ENCODE measurements at places on chromosomes 6 and 20.

GRCh38 chr20:31440012-31440659 lies at the start of gene DEFB123:
Gene DEFB123 (plus strand): TSS chr20:31440632. CDS start chr20:31440699, 67 bp downstream.
- DNase-seq = no peak

DNA sequence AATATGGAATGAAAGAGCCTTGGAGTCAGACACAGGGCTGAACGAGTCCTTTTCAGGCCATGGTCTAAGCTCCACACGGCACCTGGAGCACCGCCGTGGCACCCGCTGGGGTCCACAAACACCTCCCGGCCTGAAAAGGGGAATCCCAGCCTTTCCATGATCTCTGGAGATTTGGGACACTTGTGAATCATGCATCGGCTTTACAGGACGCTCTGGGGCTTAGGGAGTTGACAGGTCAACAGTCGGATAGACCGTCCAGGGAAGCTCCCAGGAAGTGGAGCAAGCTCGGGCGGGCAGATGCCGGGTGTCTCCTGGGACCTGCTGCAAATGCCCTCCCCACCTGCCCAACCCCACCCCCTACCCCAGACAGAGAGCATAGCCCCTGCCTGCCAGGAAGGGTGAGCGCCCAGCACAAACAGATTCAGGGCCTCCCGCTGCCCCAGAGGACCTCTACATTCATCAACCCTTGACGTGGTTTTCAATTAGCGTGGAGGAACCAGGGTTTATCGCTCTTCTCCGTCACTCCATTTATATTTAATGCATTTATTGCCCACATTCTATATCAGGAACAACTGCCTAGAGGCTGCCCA lies 53.6 kb downstream of the YTHDF1 start:
- DNase-seq = no peak

DNA sequence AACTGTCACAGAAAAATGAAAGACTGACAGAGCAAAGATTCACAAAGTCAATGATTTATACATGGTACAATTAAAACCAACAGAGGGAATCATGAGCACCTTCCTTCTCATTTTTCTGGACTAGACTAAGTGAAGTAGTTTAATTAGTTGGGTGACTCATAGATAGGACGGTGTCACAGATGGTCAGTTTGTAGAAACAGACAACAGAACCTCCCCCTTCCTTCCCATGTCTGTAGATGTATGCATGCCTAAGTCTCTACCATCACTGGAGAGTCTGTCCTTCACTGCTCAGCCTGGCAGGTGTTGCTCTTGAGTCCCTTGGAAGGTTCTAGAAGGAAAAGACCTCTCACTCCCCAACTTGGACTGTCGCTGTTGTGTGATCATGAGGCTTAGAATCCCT lies 75.4 kb upstream of the EEF1E1 start:
- DNase-seq = peak; percentile 12

GRCh38 chr6:106163966-106164877 lies 78.1 kb downstream of the PRDM1 start:
- peak; percentile 77 for DNase-seq

GRCh38 chr20:42949950-42950349 lies 239.8 kb downstream of the PTPRT start:
- no peak for DNase-seq

Measured in MCF 10A (cell line).